Non-pigmented ciliary epithelial cell (primary cell): ENCODE measurements at places on chromosomes 1 and 21.

DNA sequence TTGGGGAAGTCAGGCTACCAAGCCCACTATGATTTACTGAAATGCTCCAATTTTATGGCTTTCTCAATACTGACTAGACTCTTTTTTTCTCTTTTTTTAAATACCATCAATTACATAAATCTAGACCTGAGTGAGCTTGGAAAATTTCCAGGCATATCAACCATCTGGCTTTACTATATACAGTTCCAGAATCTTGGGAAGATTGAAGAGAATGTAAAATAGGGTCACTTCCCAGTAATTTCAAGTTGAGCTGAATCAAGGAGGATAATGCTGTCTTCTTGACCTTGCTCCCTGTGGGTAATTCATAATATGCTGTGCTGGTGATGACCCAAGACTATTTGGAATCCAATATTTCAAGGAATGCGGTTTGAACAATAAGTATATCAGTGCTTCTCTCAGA, 108.1 kb downstream of the MAP3K21 start:
- DNase-seq = no peak

GRCh38 chr1:157157501-157158190, 19.5 kb upstream of the ETV3 start:
- no peak for DNase-seq

DNA sequence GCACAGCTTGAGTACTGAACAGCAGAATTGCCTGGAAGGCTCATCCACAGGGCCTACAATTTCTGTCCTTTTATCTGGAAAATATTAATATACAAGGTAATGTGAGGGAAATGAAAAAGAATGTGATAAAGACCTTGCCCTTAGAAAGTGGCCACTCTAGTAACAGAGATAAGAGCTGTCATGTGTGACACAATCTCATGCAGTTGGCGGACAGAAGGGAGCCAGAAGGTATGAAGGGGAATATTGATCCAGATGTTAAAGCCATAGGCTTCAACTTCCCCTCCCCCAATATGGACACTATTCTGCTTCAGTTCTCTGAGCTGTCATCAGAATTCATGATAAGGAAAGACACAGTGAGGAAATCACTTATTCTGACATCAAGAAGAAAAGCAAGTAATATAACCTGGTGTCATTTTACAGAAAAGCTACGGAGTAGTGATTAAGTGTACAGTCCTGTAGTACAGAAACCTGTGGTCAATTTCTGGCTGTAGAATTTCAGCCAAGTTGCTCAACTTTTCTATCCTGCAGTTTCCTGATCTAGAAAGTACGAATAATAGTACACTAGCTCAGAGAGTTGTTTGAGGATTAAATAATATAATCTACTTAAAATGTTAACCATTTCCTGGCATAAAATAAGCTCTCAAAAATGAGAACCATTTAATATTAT, 572.1 kb downstream of the DPYD start:
- no peak for DNase-seq

DNA sequence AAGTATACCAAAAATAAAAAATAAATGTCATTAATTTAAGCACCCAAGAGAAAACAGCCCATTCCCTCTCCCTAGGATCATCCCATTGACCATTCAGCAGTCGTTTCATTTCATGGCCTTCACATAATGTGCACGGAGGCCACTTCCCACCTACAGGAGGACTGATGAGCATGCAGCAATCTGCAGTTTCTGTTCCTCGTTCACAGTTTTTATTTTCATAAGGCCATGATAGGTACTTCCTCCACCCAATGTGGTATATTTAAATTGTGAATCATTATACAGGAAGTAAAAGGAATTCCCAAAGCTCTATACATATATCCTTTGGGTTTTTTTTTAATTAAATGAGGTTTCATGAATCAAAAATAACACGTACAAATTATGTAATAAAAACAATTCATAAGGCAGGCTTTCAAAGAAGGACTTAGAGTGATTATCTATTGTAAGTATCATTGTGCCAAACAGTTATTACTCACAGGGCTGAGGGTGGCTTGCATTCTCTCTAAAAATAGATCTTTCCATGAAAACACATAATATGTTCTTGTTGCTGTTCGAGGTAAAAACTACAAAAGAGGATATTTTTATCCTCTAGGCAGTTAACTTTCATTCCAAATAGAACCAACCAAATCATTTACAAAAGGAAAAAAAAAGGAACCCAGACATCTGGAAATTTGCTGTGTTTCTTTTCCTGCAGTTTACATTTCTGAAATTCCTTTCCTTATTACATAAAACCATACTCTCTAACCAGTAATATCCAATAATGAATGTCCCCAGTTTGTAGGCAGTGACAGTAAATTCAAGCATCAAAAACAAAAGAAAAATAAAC, 27.5 kb upstream of the SLC44A3 start:
- no peak for DNase-seq

DNA sequence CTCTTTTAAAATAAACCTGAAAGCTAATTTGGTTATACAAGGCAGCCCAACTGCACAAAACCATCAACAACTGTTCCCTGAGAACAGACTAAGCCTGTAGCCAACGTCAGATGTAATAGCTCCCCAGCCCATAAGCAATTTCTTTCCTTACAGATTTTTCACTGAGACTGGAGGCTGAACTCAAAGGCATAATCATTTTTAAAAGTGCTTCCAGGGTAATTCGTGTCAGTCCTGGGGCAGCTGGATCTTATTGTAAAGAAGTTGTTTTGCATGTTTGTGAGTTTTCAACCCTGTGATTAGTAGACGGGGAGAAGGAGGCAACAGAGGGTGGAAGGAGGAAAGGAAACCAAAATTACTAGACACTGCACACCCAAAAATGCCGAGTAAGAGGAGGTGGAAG, 3.2 kb downstream of the DPT start:
- no peak for DNase-seq

GRCh38 chr1:178844436-178844835, 26.4 kb downstream of the ANGPTL1 start:
- DNase-seq = no peak

GRCh38 chr1:107785496-107786202, 179.3 kb downstream of the VAV3 start:
- DNase-seq = no peak

GRCh38 chr21:45276596-45276995, 11.1 kb downstream of the POFUT2 start:
- no peak for DNase-seq

DNA sequence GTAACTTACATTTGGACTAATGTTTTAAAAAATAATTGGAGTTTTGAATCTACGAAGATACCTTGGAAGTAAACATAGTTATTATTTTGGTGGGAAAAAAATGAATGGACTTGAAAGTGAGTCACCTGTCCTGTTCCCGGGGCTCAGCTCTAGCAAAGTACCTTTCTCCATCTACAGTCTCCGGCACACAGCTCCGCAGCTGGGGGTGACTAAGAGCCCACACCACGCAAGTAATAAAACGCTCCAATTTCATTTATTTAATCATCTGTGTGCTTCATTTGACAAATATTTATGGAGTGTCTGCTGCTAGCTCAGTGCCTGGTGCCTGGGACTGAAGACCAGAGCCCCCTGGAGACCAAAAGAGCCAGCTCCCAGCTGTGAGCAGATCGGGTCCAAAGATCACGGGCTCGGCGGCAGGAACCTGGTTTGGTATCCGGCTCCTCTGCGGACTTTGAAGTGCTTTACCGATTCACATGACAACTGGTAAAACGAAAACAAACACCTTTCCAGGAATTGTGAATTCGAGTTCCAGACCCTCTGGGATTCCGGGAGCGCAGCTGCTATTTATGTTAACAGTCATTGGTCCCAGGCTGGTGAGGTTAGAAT, 1.7 kb upstream of the RIPK4 start:
- DNase-seq = peak; percentile 34

- DNase-seq = no peak
Observed at GRCh38 chr1:143672983-143673382, 298.8 kb downstream of the FAM72C start.
